IPS-NIHi11 (cell line): ENCODE measurements at places on chromosomes 11 and 22.
A peak's percentile ranks its signal among the peaks of the same experiment; 100 is the strongest.

- DNase-seq = no peak
Measured at GRCh38 chr22:47047321-47048122, 285.1 kb downstream of the TBC1D22A start.

DNA sequence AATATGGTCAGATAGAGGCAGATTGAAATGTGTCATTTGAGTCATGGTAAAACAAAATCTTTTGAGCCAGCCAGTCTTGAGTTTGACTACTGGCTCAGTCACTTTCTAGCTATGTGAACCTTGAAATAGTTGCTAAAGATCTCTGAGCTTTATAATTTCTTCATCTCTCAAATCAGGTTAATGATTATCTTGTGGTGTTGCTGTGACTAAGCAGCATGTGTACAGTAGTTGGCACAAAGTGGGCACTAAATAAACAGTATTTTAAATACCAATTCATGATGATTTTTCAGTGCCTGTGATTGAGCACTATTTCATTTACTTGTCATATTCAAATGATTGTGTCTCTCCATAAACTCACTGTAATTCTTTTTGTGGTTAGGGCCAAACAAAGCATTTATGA, 70.8 kb downstream of the RAB38 start:
- DNase-seq = no peak

GRCh38 chr11:71245601-71246391, 6.6 kb downstream of the SHANK2 start:
- no peak for DNase-seq

DNA sequence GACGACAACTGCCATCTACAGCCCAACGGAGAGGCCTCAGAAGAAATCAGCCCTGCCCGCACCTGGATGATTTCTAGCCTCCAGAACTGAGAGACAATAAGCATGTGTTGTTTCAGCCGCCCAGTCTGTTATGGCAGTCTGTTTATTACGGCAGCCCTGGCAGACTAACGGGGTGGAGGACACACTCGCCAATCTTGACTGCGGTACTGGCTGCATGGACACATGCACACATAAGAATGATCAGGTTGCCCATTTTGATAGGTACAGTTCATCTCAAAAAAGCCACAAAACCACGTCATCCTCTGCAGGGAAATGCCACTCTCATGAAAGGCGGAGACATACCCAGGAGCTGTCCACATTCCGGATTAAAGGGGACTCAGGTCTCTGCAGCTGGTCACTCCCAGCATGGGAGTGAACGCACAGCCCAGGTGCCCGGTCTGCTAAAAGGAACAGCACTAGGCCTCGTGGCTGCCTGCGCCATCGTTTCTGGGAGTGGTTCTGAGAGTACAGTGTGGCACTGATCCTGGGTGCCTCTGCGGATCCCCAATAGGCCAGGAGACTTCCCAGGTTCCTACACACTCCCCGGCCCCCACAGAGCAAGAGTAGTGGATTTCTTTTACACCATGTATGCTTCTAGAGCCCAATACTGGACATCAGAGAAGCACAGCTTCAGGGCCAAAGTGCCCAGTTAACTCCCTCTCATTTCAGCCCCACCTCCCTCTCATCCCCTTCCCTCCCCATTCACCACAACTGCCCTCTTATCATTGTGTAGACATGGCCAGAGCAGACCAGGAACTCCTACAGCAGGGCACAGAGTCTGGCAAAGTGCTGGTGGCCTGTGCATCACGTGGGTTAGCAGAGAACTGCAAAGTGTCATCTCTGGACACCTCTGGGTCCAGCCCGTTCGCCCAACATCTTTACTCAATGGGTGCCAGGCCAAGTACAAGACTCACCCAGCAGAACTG, 11.7 kb upstream of the COMT start:
- DNase-seq = no peak

- DNase-seq = no peak
Measured at GRCh38 chr22:24681236-24681635, 78.2 kb downstream of the GGT1 start.

GRCh38 chr11:113138731-113139130, 175.7 kb upstream of the TTC12 start:
- DNase-seq = no peak

DNA sequence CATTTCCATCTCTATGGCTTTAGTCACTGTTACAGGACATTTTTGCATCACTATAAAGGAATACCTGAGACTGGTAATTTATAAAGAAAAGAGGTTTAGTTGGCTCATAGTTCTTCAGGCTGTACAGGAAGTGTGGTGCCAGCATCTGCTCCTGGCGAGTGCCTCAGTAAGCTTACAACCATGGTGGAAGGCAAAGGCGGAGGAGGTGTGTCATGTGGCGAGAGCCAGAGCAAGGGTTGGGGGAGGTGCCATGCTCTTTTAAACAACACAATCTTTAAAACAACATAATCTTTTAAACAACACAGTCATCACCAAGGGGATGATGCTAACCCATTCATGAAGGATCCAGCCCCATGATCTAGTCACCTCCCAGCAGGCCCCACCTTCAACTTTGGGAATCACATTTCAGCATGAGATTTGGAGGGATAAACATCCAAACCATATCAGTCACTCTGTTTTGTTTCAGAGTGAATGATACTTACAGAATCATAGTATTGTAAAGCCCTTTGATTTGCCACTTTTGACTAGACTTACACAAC, 103.3 kb downstream of the PDE3B start:
- DNase-seq = no peak

DNA sequence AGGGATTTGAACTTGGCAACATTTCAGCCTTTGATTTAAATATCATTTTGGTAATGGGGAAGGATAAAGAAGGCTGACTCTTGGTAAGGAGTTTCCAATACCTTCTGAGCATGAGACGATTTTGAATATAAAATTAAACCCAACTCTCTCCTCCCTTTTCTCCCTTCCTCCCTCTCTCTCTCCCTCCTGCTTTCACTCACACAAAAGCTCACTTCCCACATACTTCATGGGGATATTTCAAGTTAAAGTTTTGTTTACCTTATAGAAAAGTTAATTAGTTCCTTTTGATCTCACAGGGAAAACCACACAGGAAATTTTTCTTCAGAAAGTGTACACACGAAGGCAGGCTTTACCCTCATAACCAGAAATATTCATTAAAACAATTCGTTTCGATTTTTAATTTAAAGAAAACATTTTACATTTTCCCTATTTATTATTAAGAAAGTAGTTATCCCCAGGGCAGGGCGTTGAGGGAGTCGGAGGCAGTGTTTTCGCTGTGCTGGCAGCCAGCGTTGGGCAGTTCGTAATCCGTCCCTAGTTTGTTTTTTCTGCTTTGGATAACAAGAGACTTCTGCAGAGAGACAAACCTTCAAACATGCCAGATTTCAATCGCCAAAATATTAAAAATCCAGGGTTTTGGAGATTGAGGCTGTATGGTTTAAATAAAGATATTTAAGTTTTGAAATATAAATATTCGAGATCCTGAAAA, 25.3 kb upstream of the ALX4 start:
- DNase-seq = no peak

DNA sequence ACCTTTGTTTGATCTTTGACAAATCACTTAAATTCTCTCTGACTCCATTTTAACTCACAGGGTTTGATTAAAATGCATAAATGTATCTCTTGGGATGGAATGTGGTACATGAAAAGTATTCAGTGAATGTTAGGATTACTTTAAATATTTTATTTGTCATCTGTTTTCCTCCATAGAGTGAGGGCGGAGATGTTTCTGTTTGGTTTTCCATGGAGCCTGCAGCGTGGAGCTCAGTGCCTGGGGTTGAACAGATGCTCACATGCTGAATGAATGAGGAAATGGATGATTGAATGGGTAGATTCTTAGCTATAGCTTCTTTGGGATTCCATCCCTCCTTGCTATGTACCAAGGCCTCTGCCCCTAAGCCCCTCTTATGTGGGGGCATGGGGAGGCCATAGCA, 10.0 kb downstream of the TSPAN18 start:
- DNase-seq = no peak

GRCh38 chr11:17612221-17613188, 65.4 kb downstream of the OTOG start:
- no peak for DNase-seq

DNA sequence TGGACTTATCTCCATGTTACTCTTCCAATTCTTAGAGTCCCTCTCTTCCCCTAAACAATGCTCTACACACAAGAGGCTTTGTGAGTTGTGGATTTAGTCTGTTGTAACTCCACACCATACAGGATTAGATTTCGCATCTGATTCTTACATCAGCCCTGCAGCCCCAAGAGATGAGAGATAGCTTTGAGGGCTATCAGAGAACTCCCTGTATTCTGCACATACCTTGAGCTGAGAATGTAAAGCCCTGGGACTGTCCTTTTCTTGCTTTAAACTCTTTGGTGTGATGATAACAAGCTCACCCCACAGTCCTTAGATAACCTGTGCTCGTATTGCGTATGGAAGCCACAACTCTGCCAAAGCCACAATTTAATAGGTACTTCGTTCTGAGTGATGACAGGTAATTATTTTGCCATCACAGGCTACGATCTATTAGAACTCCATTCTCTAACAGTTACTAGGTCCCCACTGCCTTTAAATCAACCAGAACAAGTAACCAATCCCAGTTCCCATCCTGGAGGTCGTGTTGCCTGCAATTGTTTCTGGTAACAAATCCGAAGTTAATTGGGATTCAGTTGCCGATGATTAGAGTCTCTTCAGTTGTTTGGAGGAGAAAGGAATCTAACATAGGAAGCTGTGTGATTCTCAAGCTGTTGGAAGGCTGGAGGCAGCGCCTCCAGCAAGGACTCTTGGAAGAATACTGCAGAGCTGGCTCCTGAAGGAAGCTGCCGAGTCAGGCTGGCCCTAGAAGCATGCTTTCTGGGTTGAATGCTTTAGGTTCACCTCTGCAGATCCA, 1.3 kb upstream of the PARVG start:
- no peak for DNase-seq

GRCh38 chr11:7655253-7656217, 17.8 kb downstream of the CYB5R2 start:
- DNase-seq = no peak

DNA sequence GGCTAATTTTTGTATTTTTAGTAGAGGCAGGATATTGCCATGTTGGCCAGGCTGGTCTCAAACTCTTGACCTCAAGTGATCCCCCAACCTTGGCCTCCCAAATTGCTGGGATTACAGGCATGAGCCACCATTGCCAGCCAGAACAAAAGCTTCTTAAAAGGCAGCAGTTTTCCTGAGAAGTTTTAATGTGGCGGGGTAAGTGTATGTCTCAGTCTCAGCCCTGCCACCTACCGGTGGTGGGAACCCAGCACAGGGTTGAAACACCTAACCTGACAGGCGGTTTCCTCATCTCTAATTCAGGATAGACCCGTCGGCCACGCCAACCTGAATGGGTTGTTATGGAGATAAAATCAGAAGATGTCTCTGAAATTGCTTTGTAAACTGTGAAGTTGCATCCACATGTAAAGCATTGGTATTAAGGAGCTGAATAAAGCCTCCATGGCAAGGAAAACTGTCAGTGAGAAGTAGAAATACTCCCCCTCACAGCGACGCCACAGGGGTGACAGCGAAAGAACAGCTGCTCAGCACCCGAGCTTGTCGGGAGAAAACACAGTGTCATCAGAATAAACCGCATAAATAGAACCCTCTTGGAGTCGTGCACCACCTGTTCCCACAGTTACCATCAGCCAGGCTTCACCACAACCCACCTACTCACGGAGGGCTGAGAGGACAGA, 165.9 kb upstream of the NCAM1 start:
- DNase-seq = peak; percentile 57

DNA sequence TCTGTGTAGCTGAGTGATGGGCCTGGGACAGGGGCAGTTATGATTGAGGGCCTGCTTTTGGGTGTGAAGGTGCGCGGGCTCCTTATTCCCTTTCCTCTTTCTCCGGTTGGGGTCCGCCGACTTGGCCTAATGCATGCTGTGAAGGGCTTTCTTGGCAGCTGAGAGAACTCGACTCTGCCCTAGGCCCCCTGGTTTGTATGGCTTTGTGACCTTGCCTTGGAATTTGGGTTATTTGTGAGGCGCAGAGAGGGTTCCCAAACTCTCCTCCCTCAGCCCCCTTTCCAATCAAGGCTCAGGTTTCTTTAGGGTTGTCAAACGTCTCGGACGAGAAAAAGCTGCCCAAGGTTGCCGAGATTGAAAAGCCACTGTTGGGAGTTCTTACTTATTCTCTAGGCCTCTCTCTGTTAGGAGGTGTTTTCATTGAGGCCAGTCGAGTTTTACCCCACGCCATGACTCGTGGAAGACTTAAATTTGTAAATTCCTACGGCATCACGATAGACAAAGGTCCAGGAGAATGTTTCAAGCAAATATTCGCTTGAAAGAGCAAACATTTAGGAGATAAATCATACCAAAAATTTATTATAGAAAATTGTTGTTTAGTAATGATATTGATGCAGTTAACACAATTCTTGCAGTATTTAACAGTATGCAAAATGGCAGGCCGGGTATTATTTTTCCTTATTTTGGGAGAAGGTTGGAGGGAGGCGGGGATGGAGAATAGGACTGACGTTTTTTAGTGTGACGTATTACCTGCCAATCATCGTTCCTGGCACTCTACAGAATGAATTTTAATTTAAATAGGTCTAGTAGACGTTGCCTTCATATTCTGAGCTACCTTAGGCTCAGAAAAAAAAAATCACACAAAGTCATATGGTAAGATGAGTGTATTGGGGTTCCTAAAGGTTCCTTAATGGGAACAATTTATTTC, 689 bp downstream of the PDHX start:
- DNase-seq = peak; percentile 66

DNA sequence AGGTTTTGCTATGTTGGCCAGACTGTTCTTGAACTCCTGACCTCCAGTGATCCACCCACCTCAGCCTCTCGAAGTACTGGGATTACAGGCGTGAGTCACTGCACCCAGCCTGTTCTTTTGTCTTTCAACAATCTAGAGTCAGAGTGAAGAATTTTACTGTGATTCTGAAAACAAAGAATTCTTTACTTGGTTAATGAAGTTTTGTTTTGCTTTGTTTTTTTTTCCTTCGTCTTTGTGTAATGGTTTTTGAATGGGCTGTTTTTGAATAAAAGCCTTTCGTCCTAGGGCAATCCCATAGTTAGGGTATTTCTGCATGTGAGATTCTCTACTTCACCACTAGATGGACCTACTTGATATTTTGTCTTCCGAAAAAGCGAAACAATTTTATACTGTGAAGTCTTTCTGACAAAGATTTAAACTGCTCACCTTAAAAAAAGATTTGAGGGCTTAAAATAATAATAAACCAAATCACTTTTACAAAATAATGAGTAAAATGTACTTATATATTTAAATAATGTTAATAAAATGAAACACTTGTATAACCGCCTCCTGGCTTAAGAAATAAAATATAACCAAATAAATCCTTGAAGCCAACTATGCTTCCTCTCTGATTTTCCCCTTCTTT, 43.4 kb upstream of the SC5D start:
- DNase-seq = peak; percentile 58
